ENCODE measurements at places on chromosomes 13 and 19. TPM values are rescaled to one million over a fixed set of nuclear protein-coding genes. Genes with fewer than 3 reads are reported as not detected.

DNA sequence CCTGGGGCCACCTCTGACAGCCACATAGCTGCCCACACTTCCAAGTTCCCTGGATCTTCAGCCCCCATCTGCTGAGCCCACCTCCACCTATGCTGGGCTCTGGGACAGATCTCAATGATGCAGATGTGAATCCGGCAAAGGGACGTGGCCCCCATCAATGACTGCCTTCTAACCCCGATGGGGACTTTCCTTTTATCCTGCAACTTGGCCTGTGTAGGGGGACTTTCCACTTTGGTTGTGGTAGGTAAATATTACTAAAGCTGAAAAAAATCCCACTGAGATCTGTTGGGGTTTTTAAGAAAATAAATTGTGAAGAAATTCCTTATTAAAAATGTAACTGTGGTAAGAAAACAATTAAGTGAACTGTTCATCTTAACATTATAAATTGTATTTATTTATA lies 20.8 kb upstream of the ASPDH start:
- H3K27ac ChIP-seq = no peak overlapping the region
- H3K4me3 ChIP-seq = no peak overlapping the region
- no peaks in the 10 kb centered on the region for H3K27me3 ChIP-seq
- no peaks in the 10 kb centered on the region for H3K36me3 ChIP-seq
- no peaks in the 10 kb centered on the region for H3K4me1 ChIP-seq

The GPC5 gene
- 3.3 TPM for total RNA-seq

DNA sequence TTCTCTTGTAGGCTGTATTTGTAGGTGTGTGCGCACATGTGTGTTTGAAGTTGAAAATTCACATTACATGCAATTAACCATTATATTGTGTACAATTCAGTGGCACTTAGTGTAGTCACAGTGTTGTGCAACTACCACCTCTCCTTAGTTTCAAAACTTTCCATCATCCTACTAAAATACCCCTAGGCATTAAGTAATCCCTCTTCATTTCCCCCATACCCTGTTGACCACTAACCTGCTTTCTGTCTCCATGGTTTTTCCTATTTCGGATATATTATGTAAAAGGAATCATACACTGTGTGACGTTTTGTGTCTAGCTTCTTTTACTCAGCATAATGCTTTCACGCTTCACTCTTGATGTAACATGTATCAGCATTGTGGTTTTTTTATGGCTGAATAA lies 16.1 kb downstream of the LSM14A start:
- peak; percentile 23 for DNase-seq
- no peak overlapping the region for H3K4me3 ChIP-seq
- H3K27ac ChIP-seq = no peak overlapping the region
- H3K36me3 ChIP-seq = no peaks in the 10 kb centered on the region
- H3K27me3 ChIP-seq = no peaks in the 10 kb centered on the region

DNA sequence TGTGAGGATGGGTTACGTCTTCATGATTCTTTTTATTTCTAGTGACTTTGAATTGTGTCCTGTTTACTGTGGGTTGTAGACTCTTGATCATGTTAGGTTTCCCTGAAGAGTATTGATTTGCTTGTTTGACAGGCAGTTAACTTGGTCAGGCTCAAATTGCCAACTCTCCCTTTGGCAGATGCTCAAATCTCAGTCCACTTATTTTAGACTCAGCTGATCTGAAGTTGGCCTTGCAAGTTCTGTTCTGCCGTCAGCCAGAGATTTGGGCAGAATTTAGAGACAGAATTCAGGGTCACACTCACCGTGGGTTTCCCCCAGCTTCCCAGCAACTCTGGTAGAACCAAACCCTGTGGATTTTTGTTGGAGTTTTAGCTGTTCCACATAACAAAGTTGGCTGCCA lies 71.6 kb upstream of the TEX29 start:
- peaks cover 46% of the 10 kb centered on the region for H3K4me1 ChIP-seq
- no peak overlapping the region for H3K4me3 ChIP-seq
- H3K27ac ChIP-seq = peak overlapping the region; percentile 5
- H3K27me3 ChIP-seq = no peaks in the 10 kb centered on the region
- no peak for DNase-seq
- peaks cover 21% of the 10 kb centered on the region for H3K36me3 ChIP-seq

The OR10H1 gene
- total RNA-seq = not detected

All from cardiac muscle cell (in vitro differentiated cells and primary cell).